ENCODE measurements at places on chromosomes 2 and 18.

DNA sequence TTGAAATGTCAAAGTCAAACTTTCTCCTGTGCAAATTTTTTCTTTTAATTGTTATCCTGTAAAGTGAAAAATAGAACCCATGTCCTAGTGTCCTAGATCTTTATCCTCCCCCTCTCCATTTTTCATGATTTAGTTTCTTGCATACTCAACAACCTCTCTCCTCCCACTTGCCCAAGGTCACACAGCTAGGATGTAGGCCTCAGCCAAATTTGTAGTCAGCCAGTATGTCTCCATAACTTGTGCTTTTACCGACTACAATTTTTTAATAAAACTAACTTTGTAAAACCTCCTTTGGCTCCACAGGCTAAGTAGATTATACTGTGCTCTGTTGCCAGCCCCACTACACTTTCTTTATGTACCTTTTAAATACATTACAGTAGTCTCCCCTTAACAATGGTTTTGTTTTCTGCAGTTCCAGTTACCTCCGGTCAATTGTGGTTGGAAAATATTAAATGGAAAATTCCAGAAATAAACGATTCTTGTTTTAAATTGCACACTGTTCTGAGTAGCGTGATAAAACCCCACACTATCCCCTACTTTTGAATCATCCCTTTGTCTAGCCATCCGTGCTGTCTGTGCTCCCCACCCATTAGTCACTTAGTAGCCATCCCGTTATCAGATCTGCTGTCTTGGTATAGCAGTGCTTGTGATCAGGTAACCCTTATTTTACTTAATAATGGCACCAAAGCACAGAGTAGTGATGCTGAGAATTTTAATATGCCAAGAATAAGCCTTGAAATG lies 22.8 kb downstream of the GULP1 start:
- DNase-seq: no peak

- DNase-seq: no peak
These were observed 151.8 kb upstream of the UNC80 start for GRCh38 chr2:209619782-209620181.

DNA sequence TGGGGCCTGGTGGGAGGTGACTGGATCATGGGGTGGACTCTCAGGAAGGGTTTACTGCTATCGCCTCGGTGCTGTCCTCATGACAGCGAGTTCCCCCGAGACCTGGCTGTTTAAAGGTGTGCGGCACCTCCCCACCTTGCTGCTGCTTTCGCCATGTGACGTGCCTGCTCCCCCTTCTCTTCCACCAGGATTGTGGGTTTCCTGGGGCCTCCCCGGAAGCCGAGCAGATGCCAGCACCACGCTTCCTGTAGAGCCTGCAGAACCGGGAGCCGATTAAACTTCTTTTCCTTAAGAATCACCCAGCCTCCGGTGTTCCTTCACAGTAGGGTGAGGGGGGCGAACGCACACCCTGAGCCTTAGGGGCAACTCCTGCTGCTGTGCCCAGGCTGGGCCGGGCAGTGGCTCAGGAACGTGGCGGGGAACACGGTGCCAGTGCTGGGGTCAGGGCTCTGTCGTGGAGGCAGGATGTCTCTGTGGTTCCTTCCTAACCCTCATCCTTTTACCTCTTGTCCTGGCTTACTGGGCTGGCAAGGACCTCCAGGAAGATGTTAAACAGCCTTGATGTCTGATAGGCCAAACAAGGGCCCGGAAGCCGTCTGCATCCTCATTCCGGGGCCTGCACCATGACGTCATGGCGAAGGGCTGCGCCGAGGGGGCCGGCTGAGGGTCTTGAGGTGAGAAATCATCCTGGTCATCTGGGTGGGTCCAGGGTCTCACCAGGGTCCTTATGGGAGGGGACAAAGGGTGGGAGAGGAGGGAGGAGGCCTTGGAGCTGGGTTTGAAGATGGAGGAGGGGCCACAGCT lies 12.7 kb downstream of the NEU4 start:
- DNase-seq: no peak

DNA sequence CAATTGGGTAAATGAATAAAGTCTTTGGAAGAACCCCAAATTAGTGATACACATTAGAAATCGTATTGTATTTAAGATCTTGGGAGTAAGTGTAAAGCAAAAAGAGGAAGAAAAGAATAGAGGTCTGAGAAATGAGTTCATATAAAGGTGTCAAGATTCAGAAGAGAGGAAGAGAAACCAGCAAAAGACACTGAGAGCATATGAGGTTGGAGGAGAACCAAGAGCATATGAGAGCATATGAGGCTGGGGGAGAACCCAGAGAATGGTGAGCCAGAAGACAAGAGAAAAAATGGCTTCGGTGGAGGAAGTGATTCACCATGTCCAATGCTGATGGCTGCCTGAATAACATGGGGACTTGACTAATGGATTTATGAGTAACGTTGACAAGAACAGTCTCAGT lies 620.1 kb upstream of the GCFC2 start:
- no peak for DNase-seq

GRCh38 chr2:172986040-172986439 lies 89.6 kb upstream of the MAP3K20 start:
- DNase-seq: no peak

GRCh38 chr2:48397846-48398245 lies 132.1 kb upstream of the STON1 start:
- DNase-seq: peak; percentile 91

- DNase-seq: no peak
These were observed 824.0 kb upstream of the ID2 start for GRCh38 chr2:7857904-7858303.

GRCh38 chr2:88126772-88127637 lies 857 bp downstream of the FABP1 start:
- DNase-seq: no peak

DNA sequence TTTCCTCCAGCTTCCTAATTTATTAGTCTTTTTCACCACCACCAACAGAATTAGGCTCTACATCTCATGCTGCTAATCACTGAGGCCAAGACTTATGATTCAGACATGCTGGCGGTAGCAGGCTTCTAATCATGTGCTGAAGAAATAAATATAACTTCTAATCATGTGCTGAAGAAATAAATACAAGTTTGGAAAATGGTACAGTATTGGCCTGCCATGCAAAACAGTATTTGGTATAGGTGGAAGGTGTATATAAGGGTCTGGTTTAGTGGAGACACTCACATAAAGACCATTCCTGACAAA lies 240.7 kb downstream of the TGIF1 start:
- DNase-seq: no peak

GRCh38 chr2:112768432-112768831 lies 4.0 kb upstream of the CKAP2L start:
- DNase-seq: no peak

- DNase-seq: no peak
These were observed 283.1 kb downstream of the PHLPP1 start for GRCh38 chr18:62998443-62998842.

- DNase-seq: no peak
These were observed 104.4 kb downstream of the RDH14 start for GRCh38 chr2:18456026-18456425.

DNA sequence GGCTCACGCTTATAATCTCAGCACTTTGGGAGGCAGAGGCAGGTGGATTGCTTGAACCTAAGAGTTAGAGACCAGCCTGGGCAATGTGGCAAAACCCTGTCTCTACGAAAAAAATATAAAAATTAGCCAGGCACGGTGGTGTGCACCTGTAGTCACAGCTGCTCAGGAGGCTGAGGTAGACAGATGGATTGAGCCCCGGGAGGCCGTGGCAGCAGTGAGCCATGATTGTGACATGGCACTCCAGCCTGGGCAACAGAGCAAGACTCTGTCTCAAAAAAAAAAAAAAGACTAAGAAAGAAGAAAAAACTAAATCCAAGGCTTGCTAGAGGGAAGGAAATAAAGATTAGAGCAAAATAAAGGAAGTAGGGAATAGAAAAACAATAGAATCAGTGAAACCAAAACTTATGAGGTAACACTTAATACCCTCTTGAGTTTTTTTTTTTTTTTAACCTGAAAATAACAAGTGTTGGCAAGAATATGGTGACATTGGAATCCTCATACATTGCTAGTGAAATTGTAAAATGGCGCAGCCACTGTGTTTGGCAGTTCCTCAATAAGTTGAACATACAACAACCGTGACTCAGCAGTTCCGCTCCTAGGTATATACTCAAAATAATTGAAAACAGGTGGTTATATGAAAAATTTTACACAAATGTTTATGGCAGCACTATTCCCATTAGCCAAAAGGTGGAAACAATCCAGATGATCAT lies 85.2 kb downstream of the EML4 start:
- no peak for DNase-seq

- peak; percentile 98 for DNase-seq
These were observed 30.0 kb downstream of the ADCYAP1 start for GRCh38 chr18:934518-935133.

DNA sequence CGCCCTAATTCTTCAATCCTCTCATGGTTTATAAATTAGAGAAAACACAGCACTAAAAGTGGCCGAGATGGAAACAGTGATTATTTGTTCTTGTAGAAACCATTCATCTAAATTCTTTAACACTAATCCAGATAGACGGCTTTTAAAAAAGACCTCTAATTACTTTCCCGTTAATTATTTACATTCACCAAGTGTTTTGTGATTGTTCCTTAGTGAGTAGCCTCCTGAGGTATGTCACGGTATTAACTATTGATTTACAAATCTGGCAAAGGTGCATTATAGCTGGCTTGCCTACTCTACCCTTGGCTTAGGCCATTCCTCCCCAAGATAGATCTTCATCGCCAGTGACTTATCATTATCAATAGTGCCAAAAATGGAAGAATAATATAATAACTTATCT lies 436.4 kb upstream of the ST6GAL2 start:
- no peak for DNase-seq

DNA sequence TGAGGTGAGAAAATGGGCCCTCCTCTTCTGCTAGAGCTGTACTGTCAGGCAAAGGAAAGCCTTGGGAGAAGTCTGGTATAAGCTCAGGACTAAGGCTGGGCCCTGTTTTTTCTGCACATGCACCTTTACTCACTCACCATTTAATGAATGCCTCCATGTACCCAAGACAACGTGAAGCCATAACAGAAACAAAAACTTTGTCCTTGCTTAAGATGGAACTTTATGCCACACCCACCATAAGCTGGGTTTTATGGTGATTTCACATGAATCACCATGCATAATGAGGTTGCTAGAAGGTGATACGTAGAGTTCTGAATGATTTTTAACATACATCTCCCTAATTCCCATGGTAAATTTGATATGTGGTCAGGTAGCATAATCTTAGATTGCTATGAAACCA lies 63.7 kb upstream of the CYP26B1 start:
- no peak for DNase-seq

DNA sequence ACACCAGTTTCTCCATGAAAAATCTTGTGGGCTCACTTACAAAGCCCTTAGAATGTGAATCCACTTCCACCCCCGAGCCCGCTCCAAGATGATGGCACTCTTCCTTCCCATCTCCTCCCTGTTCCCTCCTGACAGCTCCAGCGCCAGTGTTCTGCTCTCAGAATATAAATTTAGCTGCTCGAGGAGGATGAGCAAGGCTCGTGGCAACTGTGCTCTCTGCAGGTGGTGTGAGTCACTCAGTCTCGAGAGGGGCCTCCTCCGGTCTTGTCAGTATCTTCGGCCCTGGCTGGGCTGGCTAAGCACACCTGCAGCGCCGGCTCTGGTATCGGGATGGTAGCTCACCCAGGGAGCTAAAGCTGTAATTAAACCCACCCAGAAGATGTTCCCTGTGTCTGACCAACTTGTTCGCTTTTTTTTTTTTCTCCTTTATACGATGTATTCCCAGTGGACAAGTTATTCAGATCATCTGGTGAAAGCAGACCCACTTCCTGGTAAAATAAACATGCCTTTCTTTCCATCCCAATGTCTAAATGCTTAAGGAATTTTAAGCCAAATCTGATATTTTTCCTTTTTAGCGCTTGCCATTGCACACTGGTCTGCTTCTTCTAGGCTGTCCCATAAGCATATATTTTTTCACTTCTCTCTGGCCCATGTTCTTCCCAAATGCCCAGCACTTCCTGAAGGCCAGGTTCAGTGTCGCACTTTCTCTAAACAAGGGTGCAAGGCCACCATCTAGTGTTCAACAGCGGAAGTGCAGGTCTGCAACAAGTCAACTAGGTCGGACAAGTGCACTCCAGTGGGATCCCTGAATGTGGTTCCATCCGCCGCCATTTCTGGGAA lies 31.4 kb upstream of the YPEL5 start:
- peak; percentile 91 for DNase-seq

- no peak for DNase-seq
These were observed 76.0 kb downstream of the CEP192 start for GRCh38 chr18:13067124-13067523.

DNA sequence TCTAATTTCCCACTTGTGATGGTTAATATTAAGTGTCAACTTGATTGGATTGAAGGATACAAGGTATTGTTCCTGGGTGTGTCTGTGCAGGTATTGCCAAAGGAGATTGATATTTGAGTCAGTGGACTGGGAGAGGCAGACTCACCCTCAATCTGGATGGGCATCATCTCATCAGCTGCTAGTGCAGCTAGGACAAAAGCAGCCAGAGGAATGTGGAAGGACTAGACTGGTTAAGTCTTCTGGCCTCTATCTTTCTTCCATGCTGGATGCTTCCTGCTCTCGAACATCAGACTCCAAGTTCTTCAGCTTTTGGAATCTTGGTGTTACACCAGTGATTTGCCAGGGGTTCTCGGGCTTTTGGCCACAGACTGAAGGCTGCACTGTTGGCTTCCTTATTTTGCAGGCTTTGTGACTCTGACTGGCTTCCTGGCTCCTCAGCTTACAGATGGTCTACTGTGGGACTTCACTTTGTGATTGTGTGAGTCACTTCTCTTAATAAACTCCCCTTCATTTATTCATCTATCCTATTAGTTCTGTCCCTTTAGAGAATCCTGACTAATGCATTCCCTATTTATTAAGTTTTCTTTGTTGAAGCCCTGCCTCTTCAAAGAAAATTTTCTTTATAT lies 1087.5 kb upstream of the NXPH2 start:
- DNase-seq: no peak

- DNase-seq: no peak
These were observed 544 bp downstream of the EVA1A start for GRCh38 chr2:75560022-75560767.

GRCh38 chr2:234789556-234790325 lies 162.1 kb upstream of the SH3BP4 start:
- DNase-seq: no peak

DNA sequence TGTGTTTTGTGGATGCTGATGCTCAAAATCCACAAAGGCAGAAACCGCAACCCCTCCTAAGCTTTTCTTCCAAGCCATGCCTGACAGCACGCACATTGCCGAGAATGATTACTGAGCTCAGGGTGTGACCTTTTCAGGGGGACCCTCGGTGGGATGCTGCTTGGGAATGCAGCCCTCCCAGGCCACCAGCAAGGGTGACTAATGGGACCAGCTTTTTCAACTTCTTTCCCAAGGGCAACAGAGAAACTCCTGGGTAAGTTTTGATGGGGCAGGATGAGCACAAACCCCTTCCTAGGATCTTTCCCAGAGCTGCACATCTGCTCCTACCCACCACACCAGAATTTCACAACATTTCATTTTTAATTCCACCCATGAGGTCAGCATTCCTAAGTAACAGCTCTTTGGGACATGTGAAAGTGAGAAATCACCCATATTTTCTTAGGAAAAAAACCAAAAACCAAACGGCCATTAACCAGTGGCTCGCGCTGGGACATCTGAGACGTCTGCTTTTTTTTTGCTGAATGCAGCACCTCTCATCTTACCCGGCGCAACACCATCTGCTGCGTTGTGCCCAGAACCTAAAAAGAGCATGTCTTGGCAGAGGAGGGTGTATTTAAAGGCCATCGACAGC lies 119.0 kb downstream of the ARL4C start:
- peak; percentile 22 for DNase-seq

GRCh38 chr2:26735883-26736588 lies 28.0 kb upstream of the SLC35F6 start:
- no peak for DNase-seq

GRCh38 chr2:230905448-230906421 lies 19.3 kb downstream of the GPR55 start:
- DNase-seq: peak; percentile 29
